ENCODE measurements at places on chromosomes 4 and X.

- DNase-seq = no peak
Observed at GRCh38 chr4:144357975-144358374, 217.5 kb upstream of the GYPA start.

DNA sequence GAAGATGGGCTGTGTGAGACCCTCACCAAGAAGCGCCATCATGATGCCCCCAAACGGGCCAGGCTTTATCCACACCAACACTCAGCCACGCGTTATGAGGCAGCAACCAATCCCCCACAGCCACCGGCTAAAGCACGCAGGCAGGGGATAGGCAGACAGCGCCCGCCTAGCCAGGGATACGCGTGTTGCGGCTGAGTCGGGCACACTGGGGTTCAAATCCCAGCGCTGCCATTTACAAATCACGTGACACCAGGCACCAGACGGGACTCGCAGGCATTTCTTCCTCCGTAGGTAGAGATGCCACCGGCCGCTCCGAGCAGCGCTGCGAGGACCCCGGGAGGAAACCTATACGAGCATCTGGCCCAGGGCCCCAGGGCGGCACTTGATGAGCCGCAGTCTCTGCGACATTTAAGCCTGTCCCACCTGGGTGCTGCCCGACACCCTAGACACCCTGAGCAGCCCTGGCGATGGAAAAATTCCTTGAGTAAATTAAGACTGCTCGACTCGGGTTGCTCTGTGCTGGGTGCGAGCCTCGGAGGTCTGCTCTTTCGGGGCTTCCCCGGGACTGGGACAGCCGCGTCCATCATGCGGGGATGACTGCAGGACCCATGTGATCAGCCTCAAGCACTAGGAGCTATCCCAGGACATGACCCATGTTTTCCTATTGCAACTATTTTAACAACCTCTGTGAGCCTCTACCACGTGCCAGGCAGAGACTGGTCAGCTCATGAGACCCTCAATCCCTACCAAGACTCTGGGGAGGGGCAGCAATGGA is 6.3 kb downstream of the ABLIM2 start:
- no peak for DNase-seq

DNA sequence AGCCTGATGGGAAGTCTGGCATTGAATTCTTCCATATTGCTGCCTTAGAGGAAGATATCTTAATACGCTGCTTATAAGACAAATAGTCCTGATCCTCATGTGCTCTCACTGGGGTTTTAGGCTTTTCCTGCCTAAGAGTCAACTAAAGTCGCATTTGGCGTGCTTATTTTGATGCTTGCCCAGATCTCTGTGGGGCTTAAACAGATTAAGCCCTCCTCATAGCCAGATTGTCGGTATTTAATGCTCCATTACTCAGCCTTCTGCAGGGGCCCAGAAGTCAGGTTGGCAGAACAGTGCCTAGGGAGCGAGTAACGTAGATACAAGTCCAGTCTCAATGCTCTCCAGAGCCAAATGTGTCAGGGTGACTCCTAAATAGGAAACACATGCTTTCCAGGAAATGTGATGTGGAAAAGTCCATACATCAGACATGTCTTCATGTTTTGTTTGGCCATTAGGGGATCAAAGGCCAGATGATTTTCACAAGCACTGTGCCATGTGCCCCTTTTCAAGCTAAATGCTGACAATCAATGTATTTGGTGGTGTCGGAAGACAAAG is 262.8 kb downstream of the PRDM5 start:
- no peak for DNase-seq

DNA sequence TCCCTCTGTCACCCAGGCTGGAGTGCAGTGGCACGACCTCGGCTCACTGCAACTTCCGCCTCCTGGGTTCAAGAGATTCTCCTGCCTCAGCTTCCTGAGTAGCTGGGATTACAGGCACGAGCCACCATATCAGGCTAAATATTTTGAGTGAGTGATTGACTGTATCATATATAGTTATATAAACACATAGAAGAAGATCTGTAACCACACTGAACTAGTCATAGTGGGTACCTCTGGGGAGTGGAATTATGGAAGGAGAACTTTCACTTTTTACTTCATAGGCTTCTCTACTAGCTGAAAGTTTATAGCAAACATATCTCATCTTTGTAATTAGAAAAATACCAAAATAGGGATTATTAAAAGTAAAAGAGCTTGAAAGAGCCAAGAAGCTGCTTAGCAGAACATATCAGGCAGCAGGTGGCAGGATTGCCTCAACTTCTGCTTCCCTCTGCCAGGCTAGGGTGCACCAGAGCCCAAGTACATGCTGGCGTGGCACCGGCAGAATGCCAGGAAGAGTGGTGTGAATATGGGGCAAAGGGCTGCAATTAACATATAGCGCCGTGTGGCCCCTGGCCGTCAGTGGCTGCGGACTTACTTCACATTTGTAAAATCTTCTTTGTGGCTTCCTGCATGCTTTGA is 39.5 kb upstream of the CD40LG start:
- peak; percentile 25 for DNase-seq

DNA sequence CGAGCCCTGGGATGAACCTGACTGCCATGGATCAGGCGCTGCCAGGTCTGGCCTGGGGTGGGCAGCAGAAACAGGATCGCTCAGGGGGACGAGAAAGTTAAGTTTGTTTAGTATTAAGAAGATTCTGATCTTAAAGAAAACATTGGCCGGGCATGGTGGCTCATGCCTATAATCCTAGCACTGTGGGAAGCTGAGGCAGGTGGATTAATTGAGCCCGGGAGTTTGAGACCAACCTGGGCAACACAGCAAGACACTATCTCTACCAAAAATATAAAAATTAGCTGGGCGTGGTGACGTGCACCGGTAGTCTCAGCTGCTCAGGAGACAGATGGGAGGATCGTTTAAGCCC is 696 bp upstream of the FLNA start:
- DNase-seq = no peak

- no peak for DNase-seq
Observed at GRCh38 chrX:139892512-139892911, 40.3 kb downstream of the ATP11C start.

DNA sequence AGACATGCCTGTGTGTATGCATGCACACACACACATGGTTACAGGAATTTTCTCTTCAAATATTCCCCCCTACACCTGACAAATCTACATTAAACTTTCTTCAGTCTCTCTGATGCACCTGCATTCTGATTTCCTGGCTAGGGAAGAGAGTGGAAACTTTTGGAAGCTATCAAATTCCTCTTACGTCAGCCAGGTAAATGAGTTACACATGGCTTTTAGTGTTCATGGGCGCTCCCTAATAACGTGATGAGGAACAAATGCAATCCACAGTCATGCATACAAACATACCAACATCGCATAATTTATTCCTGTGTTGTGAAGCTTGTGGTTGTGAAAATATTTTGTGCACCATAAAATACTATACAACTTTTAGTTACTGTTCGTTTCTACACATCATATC is 34.9 kb downstream of the BMP3 start:
- no peak for DNase-seq

GRCh38 chr4:174591243-174592021 is 69.1 kb upstream of the HPGD start:
- DNase-seq = no peak

GRCh38 chr4:23547601-23548000 is 342.2 kb downstream of the PPARGC1A start:
- DNase-seq = no peak

GRCh38 chr4:4496592-4497372 is 45.1 kb downstream of the STX18 start:
- DNase-seq = no peak

DNA sequence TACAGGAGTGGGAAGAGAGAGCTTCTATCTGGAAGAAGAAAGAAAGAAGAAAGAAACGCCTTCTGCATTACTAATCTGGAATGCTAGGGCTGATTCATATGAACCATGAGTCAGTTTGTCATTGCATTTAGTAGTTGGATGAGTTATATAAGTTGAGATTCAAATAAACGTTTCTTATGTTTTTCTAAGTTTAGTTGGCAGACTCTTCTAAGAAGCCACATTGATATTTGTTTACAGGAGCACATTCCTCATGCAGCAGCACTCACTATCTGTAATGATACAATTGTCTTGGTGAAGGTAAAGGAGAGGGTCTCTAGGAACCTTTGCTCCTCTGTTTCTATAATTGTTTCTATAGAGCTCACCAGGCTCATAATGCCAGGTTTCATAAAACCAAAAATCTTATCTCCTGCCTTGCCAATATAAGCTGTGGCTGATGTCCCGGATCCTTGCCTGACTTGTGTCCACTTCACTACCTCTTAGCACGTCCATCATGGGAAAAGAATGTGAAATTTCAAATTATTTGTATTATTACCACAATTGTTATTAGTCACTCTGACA is 39.5 kb downstream of the HOPX start:
- DNase-seq = no peak

- no peak for DNase-seq
Observed at GRCh38 chrX:106752101-106752678, 25.7 kb downstream of the RNF128 start.

DNA sequence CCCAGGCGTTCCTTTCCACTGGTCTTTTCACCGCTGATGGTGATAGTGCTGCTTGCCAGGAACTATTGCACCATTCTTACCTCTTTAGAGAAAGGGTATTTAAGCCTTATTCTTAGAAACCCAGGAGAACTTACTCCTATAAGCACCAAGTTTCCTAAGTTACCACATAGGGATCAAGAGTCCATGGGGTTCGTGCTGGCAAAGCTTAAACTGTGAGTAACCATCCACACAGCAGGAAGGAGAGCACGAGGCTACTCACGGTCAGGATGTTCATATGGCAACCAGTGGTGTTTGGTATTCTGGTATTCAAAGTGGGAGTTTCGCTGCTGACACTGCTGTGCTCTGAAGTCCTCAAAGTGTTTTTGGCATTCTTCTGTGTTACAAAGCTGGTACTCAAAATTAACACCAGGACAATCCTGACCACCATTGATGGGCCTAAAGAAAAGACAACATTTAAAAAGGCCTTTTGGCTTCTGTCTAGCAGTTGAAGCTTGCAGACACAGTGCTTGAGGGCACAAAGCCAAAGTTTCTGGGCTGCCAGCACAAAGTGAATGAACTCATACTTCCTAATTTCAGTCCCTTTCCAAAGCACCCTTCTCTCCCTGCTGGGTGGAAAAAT is 256.9 kb downstream of the ADAMTS3 start:
- no peak for DNase-seq

DNA sequence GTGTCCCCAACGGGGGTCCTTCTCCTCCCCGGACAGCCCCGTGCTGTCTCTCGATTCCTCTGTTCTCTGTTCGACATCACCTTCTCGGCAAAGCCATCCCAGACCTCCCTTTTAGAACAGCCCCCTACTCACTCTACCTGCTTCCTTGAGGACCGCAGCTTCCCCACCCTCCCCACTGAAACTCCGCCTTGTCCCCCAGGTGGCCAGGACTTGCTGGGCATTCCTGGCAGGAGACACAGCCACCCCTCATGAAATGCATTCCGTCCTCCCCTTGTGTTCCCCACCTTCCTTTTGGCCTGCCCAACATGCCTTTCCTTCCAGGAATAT is 34.8 kb upstream of the GPR78 start:
- DNase-seq = no peak

- DNase-seq = no peak
Observed at GRCh38 chrX:100928660-100929613, at the start of gene XKRX. TSS of gene XKRX (minus strand) at chrX:100928917. CDS start at chrX:100928304, 613 bp downstream.

DNA sequence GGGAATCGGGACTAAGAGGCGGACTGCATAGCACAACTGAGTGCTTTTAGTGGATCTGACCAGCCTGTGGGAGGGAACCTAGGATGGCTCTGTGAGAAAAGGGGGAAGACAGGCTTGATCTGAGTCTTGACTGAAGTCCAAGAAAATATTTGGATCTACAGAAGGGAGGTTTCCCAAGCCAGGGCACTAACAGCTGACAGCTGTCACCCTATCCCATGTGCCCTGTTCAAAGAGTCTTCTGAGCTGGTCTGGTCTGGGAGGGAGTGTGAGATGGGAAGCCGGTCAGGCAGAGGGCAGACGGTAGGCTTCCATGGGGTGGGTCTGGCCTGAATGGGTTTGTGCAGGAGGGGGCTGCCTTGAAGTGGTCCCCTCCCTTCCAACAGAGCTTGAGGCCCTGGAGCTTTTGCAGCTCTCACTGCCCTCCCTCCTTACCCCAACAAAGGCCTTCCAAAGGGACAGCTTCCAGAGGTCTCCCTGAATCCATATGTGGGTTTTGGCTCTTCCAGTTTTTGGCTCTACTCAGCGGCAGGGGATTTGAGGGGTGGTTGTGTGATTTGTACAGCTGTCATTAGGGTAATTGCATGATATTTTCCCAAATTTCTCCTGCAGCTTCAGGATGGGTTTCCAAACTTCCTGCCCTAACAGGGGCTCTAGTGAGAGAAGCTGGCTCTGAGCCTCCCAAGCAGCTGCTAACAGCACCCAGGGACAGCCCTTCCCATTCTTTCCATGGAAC is 643.7 kb downstream of the BCOR start:
- DNase-seq = no peak

DNA sequence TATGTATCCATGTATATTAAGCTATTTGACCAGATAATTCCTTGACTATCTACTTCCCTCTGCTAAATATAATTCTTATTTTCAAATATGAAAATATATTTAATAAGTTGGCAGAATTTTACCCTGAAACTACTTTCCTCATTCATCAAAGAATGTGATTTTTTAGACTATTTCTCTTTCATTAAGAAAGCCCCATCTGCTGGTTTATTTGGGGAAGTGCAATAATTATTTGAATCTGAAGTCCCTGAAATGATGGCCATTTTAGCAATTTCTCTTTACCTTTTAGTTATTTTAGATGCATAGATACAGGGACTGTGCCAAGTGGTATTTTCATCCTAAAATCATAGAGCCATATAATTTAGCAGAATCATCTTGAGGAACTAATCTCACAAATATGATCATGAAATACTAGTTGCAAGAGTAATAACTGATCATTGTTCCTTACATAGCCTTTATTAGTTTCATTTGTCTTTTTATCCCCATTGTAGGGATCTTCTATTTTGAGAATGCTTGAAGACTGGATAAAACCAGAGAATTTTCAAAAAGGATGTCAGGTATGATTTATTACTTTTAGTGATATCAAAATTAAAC is 39.0 kb downstream of the ENPEP start:
- DNase-seq = no peak

DNA sequence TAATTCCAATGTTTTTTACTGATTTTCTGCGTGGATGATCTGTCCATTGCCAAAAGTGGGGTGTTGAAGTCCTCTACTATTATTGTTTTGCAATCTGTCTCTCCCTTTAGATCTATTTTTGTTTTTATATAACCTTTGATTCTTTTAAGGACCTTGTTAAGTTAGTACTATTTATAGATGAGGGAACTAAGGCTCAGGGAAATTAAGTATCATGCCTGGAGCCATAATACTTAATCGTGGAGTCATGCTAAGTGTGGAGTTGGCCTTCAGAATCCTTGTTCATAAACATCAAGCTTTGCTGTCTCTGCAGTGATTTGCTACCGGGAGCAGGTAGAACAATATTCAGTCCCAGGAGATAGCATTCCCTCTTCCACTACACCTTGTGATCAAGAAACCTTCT is 31.0 kb downstream of the SGMS2 start:
- no peak for DNase-seq

GRCh38 chrX:57172544-57172943 is 35.3 kb upstream of the SPIN2A start:
- no peak for DNase-seq

DNA sequence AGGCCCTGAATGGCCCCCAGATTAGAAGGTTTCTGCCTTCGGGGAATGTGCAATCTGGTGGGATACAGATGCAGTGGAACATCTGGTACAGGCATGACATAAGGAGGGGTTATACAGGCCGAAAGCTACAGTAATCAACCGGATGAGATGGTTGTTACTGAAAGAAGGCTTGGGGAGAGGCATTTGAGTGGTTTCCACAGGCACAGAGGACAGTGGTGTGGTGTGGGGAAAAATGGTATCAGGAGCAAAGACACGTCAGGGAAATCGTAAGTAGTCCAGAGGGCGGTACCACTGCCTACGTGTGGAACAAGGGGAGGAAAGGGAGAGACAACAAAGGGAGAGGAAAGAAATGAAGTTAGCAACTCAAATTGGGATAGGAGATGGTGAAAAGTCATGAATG is 3.0 kb downstream of the PDLIM3 start:
- DNase-seq = no peak

Data from T-helper 22 cell (primary cell).